Neural crest cell (in vitro differentiated cells): ENCODE measurements at places on chromosomes 6 and 20. TPM values are rescaled to one million over a fixed set of nuclear protein-coding genes. Genes with fewer than 3 reads are reported as not detected.

Gene SLC17A3
- total RNA-seq, result not detected in 2 replicates

GRCh38 chr6:103405321-103405720, 1454.4 kb downstream of the HACE1 start:
- H3K27me3 ChIP-seq, result no peaks in the 10 kb centered on the region
- DNase-seq, result no peak
- H3K27ac ChIP-seq, result no peak overlapping the region

GRCh38 chr6:43669922-43670622, 17.5 kb downstream of the MRPS18A start:
- peaks cover 5% of the 10 kb centered on the region for H3K36me3 ChIP-seq
- H3K4me3 ChIP-seq, result no peak overlapping the region
- H3K4me1 ChIP-seq, result peaks cover 19% of the 10 kb centered on the region
- peaks cover 12% of the 10 kb centered on the region for H3K27me3 ChIP-seq

DNA sequence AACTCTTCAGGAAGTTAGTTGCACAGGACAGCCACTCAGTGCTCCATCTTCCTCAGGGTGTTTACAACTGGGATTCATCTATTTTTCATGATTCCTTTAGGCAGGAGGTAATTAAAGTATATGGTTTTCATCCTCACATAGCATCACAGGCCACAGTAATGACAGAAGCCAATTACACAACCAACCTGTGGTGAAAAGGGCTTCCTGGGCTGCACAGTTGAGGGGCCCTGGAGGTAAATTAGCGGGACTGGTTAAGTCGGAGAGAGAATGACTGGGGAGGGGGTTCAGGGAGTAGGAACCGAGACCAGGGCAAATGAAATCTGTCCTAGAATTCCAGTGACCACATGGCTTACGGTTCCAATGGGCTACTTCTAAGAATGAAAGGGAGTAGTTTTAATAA, 37.0 kb downstream of the BAK1 start:
- no peaks in the 10 kb centered on the region for H3K27me3 ChIP-seq
- no peak for DNase-seq
- no peak overlapping the region for H3K4me3 ChIP-seq
- H3K36me3 ChIP-seq, result no peaks in the 10 kb centered on the region
- no peaks in the 10 kb centered on the region for H3K4me1 ChIP-seq

- H3K36me3 ChIP-seq, result peaks cover 3% of the 10 kb centered on the region
- H3K4me1 ChIP-seq, result no peaks in the 10 kb centered on the region
- no peak for DNase-seq
- no peak overlapping the region for H3K4me3 ChIP-seq
- no peak overlapping the region for H3K27ac ChIP-seq
These were observed 622 bp downstream of the APCDD1L start for GRCh38 chr20:58514321-58515232.

DNA sequence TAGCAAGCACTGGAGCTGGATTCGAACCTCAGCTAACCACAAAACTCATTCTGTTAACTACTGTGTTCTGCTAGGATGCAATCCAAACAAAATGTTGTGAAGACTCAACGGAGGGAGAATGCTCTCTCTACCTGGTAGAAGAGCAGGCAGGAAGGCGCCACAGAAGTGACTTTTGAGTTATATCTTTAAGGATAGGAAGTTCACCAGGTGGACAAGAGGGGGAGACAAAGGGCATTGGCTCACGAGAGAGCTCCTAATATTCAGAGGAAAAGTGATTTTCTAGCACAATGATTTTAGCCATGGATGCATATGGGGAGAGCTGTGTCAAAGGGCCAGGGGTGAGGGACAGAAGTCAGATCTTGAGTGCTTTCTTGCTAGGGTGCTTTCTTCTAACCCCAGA, 108.4 kb upstream of the MAFB start:
- peaks cover 16% of the 10 kb centered on the region for H3K27me3 ChIP-seq
- no peak overlapping the region for H3K27ac ChIP-seq
- no peak for DNase-seq
- H3K4me1 ChIP-seq, result no peaks in the 10 kb centered on the region
- H3K4me3 ChIP-seq, result no peak overlapping the region
